CD4-positive, alpha-beta T cell treated with Interferon alpha-2 for 1 hour (primary cell): ENCODE measurements at places on chromosomes 3 and 15.

- no peak for DNase-seq
Observed at GRCh38 chr3:185502987-185503386, 4.2 kb upstream of the TMEM41A start.

DNA sequence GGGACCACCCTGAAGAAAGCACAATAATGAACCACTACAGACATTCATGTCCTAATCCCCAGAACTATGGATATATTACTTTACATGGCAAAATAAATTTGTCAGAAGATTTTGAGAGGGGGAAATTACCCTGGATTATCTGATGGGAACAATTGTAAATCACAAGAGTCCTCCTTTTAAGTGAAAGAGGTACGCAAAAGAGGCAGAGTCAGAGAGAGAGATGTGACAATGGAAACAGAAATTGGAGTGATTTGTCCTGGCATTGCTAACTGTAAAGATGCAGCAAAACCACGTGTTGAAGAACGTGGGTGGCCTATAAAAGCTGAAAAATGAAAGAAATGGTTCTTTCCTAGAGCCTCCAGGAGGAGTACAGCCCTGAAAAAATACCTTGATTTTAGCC is 1121.4 kb upstream of the ALCAM start:
- no peak for DNase-seq

DNA sequence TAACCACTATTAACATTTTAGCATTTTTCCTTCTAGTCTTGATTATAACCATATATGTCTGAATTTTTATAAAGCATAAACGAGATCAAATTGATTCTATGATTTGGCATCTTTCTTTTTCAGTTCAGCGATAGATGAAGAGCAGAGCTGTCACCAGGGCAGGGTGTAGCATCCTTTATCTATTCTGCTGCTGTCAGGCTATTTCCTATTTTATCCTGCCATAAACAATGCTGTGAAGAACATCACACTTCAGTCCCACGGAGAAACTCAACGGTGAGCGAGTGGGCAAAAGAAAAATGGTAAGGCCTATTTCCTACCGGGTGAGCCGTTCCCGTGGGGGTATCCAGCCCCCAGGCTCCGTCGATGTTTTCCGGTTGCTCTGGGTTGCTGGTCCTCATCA is 15.5 kb downstream of the TMEM40 start:
- DNase-seq = no peak

GRCh38 chr3:163218336-163218735 is 1721.7 kb downstream of the OTOL1 start:
- DNase-seq = no peak

GRCh38 chr3:197790033-197790432 is 1.0 kb upstream of the LRCH3 start:
- no peak for DNase-seq

DNA sequence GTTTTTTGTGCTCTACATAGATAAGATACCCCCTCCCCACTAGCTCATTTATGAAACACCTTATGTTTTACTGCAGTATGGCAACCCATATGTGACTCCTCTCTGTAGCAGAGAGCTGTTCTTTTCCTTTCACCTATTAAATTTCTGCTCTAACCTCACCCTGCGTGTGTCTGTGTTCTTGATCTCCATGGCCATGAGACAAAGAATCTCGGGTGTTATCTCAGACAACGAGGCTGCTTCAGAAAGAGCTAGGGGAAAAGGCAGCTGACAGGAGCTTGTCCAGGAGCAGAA is 18.0 kb downstream of the CCR8 start:
- DNase-seq = no peak

- no peak for DNase-seq
Observed at GRCh38 chr3:142459929-142460328, 12.1 kb upstream of the XRN1 start.

GRCh38 chr3:108407886-108408285 is 102.5 kb downstream of the MYH15 start:
- no peak for DNase-seq

DNA sequence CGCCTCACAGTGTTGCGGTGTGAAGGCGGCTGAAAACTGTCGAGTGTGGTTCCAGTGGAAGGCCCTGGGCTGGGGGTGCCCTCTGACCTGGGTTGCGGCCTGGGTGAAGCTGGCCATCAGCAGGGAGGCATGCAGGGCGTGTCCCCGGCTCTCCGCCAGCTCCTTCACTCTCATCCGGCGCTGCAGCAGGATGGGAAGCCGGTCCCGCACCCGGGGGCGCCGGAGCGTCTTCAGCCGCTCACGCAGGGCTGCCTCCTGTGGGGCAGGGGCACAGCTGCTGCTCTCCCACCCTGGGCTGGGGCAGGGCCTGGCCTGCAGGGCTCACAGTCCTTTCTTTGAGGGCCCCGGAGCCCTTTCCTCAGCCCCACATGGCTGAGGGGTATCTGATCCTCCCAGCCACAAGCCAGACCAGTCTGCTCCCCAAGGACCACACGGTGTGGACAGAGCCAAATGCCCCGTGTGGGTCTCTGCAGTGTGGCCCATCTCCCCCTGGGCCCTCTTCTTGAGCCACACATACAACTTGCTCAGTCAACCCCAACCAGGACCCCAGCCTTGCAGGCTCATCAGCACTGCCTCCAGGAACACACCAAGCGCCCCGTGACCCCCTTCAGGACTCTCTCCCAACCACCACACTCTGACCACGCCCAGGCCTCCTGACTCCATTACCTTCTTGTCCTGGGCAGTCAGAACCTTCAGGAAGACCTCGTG is 26.8 kb downstream of the SPTBN5 start:
- no peak for DNase-seq

DNA sequence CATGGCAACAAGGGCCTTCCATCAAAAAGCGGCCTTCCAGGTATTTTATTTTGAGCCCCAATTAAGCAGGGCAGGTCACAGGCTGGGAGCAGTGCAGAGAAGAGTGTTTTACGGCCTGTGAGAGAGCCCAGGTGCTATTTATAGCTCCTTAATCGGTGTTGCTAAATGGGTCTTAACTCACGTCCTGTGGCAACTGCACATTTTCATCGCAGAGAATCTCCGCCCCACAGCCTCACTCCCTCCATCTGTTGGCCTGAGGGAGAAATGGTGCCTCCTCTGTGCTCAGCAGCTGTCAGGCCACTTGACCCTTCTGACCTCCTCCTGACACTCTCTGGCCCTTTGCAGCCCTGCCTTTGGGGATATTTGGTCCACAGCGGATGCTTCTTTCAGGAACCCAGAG is 58.6 kb downstream of the SPSB4 start:
- no peak for DNase-seq

- DNase-seq = no peak
Observed at GRCh38 chr3:155064920-155065319, 15.2 kb upstream of the MME start.

DNA sequence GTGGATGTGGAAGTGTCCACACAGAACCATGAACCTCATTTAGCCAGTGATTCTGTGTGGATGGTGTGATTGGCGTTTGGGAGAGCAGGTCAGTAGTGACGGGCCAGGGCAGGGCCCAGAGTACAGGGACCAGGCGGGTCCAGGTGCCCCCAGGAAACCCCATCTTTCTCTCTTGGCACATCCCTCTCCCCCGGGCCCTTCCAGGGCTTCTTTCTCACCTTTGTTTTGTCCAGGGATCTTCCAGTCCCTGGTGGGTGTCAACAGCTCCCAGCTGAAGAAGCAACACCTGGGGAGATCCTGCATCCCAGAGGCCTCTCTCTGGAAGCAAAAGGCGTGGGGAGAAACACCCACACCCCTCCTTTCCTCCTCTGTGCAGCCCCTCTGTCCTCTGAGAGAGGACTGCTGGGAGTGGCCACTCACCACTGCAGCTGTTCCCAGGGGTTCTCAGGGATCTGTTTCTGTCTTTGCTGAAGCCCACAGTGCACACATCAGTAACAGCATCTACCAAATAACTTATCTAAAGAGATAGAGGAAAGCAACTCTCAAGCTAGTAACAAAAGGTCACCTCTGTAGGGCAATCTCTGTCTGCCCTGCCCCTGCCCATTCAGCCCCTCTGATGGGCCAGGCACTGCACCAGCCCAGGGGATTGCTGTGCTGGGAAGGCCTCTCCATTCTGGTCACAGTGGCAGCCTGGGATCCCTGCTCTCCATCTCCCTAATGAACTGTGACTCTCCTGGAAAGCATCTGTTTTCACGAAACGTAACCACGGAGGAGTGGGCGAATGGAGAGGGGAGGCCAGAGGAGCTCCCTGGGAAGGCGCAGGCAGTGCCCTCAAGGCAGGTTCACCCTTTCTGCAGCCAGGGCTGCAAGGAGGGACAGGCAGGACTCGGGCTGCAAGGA is 98.3 kb upstream of the ALDH1A3 start:
- no peak for DNase-seq

DNA sequence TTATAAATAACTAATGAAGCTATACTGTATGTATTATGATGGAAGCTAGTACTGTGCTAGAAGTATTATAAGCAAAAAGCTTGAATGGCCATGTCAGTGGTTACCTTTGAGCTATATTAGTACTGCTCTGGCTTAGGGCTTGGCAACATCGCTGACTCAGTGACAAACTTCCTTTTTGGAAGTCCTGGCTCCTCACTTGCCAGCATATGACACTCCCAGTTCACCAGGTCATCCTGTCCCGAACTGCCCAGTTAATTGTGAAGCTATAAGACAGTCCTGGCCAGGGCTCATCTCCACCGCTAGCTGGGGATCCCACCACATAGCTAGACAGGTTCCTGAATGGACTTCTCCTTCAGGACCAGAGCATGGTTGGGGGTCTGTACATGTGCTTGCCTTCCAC is 31.9 kb downstream of the RAB8B start:
- DNase-seq = no peak

- DNase-seq = peak; percentile 76
Observed at GRCh38 chr3:53890726-53891475, 758 bp downstream of the SELENOK start.

- DNase-seq = no peak
Observed at GRCh38 chr15:36156879-36157427, 422.5 kb upstream of the CDIN1 start.

DNA sequence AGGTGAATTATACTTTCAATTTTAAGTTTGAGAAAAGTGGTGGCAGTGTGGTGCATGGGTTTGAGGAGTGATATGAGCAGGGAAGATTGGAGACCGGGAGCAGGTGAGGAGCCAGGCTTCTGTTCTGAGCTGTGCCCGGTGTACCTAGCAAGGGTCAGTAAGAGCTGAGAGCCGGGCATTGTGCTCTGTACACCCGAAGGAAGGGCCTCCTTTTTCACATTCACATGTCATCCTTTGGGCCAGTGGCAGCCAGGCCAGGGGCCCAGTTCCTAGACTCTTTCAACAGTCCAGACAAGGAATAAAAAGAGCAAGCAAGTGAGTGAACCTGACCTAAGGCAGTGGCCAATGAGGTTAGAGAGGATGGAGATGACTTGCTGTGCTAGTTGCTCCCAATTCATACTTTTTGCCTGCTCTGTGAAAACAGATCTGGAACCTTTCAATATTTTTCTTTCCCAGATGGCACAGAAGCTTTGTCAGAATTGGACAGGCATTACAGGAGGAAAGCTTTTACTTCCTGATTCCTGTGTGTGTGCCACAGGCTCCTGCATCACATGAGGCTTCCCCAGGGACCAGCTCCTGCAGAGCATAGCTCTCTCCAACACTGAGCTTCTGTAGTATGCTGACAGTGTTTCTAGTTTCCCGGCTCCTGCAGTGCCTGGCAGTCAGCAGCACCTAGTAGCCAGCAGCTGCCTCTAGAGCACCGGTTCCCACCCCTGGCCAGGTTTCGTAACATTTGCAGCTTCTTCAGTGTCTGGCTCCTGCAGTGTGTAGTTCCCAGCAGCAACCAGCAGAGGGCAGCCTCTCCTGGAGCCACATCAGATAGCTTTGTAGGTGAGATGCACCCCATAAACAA is 5.3 kb upstream of the TRA2B start:
- peak; percentile 90 for DNase-seq

DNA sequence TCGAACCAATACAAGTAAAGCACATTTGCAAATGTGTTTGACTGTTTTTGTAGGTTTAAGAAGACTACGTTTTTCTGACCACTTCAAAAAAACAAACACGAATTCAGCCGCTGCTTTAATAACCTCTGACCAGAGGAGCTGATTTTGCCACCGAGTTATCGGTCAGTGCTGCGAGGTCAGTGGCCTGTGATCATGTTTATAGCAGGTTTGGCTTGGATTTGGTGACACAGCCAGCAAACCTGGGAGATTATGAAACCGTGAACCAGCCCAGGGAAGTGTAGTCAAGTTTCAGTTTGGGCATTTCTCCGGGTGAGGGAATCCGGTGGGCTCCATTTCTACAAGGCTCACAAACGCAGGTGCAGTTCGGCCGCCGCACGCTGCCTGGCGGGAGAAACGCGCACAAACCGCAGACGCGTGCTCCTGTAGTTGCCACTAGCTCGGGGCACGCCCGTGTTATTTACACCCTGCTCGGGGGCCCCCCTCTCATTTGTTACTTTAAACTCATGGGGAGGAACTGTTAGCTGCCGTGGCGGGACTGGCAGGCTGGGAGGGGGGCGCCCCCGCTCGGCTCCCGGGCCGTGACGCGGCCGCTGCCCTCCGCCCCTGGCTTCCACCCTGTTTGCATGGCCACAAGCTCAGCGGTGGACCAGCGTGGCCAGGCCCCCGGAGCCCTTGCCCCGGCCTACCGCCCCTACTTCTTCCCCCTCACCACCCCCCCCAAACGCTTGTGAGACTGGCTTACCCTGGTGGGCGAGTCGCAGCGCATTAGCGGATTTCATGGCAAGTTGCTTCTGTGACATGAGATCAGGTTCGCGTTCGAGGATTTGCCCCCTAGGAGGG is 13.6 kb upstream of the ONECUT1 start:
- no peak for DNase-seq

DNA sequence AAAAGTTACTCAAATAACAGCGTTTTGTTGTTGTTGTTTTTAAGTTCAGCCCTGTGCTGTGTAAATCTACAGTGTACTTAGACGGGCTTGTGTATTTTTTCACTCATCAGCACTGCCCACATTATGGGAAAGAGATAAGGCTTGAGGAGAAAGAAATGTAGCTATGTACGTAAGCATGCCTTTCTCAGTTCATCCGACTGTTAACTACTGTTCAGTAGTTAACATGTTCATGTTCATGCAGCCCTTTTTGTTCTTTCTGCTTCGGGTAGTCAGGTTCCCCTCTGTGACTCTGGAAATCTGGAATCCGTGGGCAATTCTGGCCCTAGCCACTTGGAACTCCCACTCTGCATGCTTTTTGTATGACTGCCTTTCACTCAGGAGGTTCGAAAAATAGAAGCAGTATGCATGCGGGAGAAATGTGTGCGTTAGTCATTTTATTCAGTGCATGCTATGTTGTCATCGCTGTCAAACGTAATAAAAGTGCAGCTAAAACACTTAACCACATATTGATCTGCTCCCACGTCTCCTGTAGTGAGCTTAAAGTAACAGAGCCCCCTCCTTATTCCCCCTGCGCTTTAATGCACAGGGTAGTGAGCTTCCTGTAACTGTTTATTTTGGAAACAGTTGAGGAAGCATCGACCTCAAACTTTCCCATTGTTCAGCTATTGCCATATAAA is 283.1 kb upstream of the NR2F2 start:
- DNase-seq = no peak

DNA sequence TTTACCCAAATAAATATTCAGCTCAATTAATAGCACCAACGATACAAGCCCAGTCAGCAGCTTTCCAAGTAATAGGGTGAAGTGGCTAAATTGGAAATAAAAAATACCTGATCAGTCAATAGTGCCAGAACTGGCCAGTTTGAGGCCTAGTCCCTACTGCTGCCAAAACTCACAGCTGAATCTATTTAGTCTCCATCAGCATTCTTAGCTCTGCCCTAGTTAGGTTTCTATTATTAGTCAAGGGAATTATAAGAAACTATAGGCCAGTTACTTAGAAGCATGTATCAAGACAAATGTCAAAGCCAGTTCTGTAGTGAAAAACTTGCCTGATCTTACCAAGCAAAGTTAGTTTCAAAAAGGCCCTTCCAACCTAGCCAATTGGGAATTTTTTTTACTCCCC is 146.2 kb upstream of the ZBTB20 start:
- DNase-seq = no peak

GRCh38 chr3:59212128-59212779 is 162.4 kb upstream of the CFAP20DC start:
- peak; percentile 62 for DNase-seq

- DNase-seq = no peak
Observed at GRCh38 chr3:102866845-102867244, 432.0 kb downstream of the ZPLD1 start.
